Fibroblast of lung (primary cell): ENCODE measurements at places on chromosomes 5 and 9. TPM values are rescaled to one million over a fixed set of nuclear protein-coding genes. Genes with fewer than 3 reads are reported as not detected.

DNA sequence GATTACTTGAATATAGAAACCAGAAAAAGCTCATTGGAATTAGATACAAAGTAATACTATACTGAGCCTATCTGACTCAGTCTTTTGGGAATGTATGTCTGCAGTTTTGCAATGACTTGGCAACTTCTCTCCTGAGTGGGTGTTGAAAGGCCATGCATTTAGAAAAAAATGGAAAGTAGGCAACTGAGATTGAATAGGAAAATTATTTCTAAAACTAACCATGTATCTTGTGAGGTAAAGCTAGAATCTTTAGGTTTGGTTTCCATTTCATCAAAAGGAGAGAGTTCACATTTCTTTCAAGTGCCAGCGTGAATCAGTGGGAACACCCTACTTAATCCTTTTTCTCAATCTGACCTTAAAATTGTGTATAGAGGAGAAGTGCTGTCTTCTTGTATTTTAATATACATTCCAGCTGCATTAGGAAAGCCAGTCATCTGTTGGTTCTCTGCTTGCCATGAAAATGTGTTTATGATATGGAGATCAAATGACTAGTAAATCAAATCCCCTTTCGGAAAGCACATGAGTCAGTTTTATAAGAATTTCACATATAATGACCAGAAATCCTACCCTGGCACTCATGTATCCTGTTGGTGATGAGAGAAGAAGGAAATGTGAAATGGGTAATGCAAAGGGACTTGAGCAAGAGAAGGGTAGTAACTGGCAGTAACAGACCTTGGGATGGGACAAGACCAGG, 30.4 kb downstream of the NFX1 start:
- H3K27me3 ChIP-seq: no peaks in the 10 kb centered on the region
- H3K4me3 ChIP-seq: no peak overlapping the region
- peaks cover 21% of the 10 kb centered on the region for H3K4me1 ChIP-seq
- peak overlapping the region; percentile 94 for H3K27ac ChIP-seq
- peaks cover 19% of the 10 kb centered on the region for H3K36me3 ChIP-seq
- DNase-seq: peak; percentile 98

- peak overlapping the region; percentile 81 for H3K27ac ChIP-seq
- no peaks in the 10 kb centered on the region for H3K36me3 ChIP-seq
- no peak for DNase-seq
- peak overlapping the region; percentile 84 for H3K4me3 ChIP-seq
These were observed 6.7 kb downstream of the PTCH1 start for GRCh38 chr9:95509851-95510708.

DNA sequence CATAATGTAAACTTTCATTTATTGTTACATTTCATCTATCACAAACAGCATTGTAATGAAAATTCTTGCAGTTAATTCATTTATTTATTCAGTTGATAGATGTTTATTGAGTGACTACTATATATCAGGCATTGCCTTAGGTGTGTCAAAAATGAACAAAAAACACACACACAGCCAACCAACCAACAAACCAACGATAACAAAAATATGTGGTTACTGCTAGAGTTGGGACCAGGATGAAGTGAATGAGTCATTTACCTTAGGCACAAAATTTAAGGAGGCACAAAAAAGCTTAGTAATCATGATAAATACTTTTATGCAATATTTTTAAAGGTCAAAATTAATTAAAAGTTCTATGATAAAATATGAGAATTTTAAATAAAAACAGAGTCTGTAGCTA, 223.4 kb downstream of the CSNK1G3 start:
- H3K4me3 ChIP-seq: no peak overlapping the region
- no peak for DNase-seq
- H3K27ac ChIP-seq: no peak overlapping the region

DNA sequence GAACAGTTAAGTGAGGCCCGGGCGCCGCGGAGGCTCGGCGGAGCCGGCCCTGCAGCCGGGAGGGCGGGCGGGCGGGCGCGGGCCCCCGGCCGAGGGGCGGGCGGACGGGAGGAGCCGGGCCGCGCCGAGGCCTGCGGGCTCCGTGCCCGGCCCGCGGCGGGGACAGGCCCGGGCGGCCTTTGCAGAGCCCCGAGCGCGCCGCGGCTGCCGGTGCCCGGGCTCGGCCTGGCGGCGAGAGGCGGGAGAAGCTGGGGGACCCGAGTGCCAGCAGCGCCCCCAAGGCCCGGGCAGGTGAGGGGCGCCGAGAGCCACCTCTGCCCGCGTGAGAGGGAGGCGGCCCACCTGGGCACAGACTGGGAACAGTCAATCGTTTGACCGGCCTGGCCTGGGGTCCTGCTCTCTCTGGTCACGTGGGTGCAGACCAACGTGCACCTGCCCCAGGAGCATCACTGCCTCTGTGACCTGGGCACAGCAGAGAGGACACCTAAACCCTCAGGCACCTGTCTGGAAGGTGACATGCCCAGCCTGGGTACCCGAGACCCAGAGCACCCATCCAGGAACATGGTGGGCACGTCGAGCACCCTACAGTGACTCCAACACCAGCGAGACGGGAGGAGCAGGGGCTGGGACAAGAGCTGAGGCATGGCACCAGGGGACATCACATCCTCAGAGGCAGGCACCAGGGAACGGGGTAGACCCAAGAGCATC, 531 bp downstream of the MVB12B start:
- no peaks in the 10 kb centered on the region for H3K36me3 ChIP-seq
- peak overlapping the region; percentile 58 for H3K4me3 ChIP-seq
- no peaks in the 10 kb centered on the region for H3K4me1 ChIP-seq
- peak overlapping the region; percentile 19 for H3K27ac ChIP-seq

GRCh38 chr9:38334234-38334633, 58.3 kb upstream of the ALDH1B1 start:
- H3K36me3 ChIP-seq: no peaks in the 10 kb centered on the region
- DNase-seq: no peak
- H3K27ac ChIP-seq: no peak overlapping the region
- H3K27me3 ChIP-seq: peaks cover 18% of the 10 kb centered on the region

DNA sequence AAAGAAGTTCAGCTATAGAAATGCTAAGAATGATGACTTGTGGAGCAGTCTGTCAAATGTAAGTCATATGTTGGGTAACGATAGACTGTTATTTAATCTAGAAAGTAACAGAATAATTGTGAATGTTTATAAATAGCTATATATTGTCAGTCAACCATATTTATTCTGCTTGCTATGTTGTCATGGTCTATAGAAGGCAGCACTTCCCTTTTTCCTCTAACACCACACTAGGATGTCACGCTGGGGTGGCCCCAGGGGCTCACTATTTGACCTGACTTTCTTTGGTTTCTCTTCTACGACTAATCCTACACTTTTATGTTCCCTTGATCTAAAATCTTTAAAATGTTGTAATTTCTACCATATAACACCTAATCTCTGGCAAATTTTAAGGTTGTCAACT, 20.5 kb downstream of the ERAP2 start:
- H3K27me3 ChIP-seq: no peaks in the 10 kb centered on the region
- H3K4me3 ChIP-seq: no peak overlapping the region
- no peaks in the 10 kb centered on the region for H3K4me1 ChIP-seq
- peaks cover 2% of the 10 kb centered on the region for H3K36me3 ChIP-seq
- no peak for DNase-seq
- H3K27ac ChIP-seq: no peak overlapping the region

GRCh38 chr9:17611917-17612316, 33.1 kb downstream of the SH3GL2 start:
- no peaks in the 10 kb centered on the region for H3K4me1 ChIP-seq
- no peak overlapping the region for H3K4me3 ChIP-seq
- no peaks in the 10 kb centered on the region for H3K27me3 ChIP-seq
- H3K36me3 ChIP-seq: no peaks in the 10 kb centered on the region
- no peak for DNase-seq

- no peaks in the 10 kb centered on the region for H3K4me1 ChIP-seq
- H3K36me3 ChIP-seq: no peaks in the 10 kb centered on the region
- no peak overlapping the region for H3K4me3 ChIP-seq
- no peaks in the 10 kb centered on the region for H3K27me3 ChIP-seq
- no peak for DNase-seq
These were observed 70.0 kb downstream of the SECISBP2 start for GRCh38 chr9:89388084-89388867.

DNA sequence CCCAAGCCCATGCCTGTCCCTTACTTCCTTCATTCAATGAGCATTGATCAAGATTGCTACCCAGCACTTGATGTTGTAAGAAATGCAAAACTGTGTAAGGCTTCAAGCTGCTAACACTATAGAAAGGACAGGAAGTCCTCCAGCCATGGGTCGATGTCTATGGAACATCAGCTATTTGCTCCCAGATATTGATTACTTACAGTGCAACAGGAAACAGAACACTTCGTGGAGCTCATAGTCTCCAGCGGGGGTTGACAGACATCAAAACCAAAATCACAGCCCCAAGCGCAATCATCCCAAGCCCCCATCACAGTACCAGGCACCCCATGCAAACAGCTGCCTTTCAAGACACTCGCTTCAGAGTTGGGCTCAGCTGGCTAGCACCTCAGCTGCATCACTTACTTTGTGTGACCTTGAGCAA, 26.8 kb upstream of the DUSP1 start:
- H3K4me3 ChIP-seq: no peak overlapping the region
- DNase-seq: no peak
- H3K27me3 ChIP-seq: no peaks in the 10 kb centered on the region
- H3K4me1 ChIP-seq: peaks cover 63% of the 10 kb centered on the region

DNA sequence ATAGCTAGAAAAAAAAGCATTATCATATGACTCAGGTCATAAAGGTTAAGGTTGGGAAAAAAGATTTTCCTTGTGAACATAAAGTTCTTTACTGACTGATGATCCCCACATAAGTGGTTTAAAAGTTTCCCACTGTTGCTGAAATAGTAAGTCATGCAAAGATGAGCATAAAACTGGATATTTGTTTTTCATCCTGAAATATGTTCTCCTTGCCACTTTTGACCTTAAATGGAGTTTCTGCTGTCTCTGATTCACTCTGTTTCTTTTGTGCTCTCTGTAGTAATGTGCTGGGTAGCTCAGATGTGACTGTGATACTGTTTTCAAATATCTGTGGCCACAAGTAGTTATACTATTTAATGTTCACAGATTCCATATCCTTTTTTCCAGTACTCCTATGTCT, 162.5 kb upstream of the GAS1 start:
- H3K36me3 ChIP-seq: no peaks in the 10 kb centered on the region
- H3K27ac ChIP-seq: no peak overlapping the region
- no peaks in the 10 kb centered on the region for H3K27me3 ChIP-seq
- peak; percentile 62 for DNase-seq
- no peaks in the 10 kb centered on the region for H3K4me1 ChIP-seq

- H3K4me1 ChIP-seq: no peaks in the 10 kb centered on the region
- DNase-seq: no peak
- H3K27me3 ChIP-seq: no peaks in the 10 kb centered on the region
- H3K36me3 ChIP-seq: peaks cover 53% of the 10 kb centered on the region
These were observed 8.0 kb downstream of the PMPCA start for GRCh38 chr9:136418182-136419091.

DNA sequence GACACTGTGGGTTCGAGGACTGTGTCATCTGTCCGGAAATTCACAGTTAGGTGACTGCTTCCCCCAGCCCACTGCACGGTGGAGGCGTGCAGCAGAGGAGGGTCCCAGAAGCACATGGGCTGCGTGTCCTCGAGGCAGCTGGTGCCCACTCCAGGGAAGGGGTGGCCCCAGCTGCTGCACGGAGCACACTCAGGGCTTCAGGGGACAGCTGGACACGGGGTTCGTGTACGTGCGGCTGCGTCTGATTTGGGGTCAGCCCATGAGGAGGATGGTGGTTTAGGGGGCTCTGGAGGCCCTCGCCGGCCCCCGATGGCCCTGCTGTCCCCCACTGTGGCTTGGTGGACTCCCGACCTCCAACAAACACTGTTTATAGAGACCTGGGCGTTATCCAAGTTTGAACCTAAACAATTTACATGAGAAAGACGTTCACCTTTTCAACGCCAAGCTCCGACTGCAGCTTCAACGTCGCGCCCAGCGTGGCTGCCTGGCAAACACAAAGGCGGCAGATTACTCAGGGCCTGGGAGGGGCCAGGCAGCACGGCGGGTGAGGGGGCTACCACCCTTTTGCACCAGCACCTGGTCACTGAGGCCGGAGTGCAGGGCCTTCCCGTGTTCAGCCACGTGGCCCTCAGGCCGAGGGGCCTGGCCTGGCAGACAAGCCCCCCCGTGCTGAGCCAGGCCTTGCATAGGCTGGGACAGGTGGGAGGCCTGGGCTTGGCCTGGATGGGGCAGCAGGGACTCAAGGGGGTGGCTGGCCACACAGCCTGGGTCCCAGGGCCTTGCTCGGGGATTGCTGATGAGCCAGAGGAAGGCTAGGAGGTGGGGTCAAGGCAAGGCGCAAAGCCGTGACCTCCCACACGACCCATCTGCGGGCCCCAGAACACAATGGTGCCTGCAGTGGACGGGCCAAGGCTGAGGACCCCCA, 55.2 kb downstream of the EXD3 start:
- H3K4me1 ChIP-seq: no peaks in the 10 kb centered on the region
- no peak for DNase-seq
- H3K36me3 ChIP-seq: no peaks in the 10 kb centered on the region

DNA sequence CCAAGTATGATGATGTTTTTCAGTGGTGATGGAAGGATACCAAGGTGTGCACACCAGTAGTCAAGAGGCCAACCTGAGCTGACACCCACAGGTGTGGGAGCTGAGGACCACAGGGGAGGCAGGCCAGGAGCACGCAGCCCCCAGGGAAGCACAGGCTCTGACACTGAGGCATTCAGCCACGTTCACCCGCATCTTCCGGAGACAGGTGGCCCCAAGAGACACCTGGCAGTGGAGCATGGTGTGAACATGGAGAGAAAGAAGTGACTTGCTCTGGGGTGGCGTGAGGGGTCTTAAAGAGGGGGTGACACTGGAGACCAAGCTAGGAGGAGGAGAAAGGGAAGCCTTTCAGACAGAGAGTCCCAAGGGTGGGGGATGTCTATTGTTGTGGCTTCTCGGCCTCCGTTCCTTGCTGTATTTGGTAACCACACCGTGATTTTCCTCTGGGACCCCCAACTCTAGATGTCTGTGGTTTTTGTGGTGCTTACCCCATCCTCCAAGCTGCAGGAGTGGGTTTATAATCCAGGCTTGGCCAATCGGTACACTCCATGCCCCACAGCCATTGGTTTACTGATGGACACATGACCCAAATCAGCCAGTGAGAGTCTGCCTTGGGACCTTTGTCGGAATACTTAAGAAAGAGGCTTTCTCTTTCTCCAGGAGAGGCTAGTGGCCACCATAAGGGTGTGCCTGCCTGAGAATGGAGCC, 84.6 kb downstream of the HRH2 start:
- H3K4me3 ChIP-seq: no peak overlapping the region
- H3K4me1 ChIP-seq: no peaks in the 10 kb centered on the region
- no peaks in the 10 kb centered on the region for H3K27me3 ChIP-seq
- H3K27ac ChIP-seq: no peak overlapping the region

GRCh38 chr5:57836921-57837320, 354.3 kb upstream of the ACTBL2 start:
- H3K27me3 ChIP-seq: no peaks in the 10 kb centered on the region
- H3K36me3 ChIP-seq: no peaks in the 10 kb centered on the region
- H3K4me1 ChIP-seq: peaks cover 10% of the 10 kb centered on the region
- H3K27ac ChIP-seq: no peak overlapping the region

Gene QRFP
- not detected in 2 replicates for total RNA-seq

Gene OBP2B
- not detected in 2 replicates for total RNA-seq

Gene VCP
- total RNA-seq: 220 and 340 TPM in 2 replicates

Gene SLC25A2
- total RNA-seq: 0.66 TPM in 1 of 2 replicates, not detected in the other

Gene ARRDC3
- total RNA-seq: 87.1 and 105 TPM in 2 replicates

Gene MCCC2
- 12.6 and 16.2 TPM in 2 replicates for total RNA-seq

Gene NMUR2
- not detected in 2 replicates for total RNA-seq

Gene FCN2
- total RNA-seq: not detected in 2 replicates

Gene ANKRD34B
- not detected in 2 replicates for total RNA-seq

Gene ZFP2
- total RNA-seq: 1.5 and 2.8 TPM in 2 replicates
